ENCODE measurements at places on chromosomes 4 and X. TPM values are rescaled to one million over a fixed set of nuclear protein-coding genes. Genes with fewer than 3 reads are reported as not detected.

IL13RA2 gene
- total RNA-seq = 65.4 TPM

TRIM2 gene
- 46.6 TPM for total RNA-seq

UGT2B11 gene
- total RNA-seq = not detected

SPANXC gene
- total RNA-seq = not detected

ZFP92 gene
- total RNA-seq = 2.0 TPM

CITED1 gene
- total RNA-seq = not detected

TEX13B gene
- not detected for total RNA-seq

MAGEA12 gene
- total RNA-seq = 0.96 TPM

PHEX gene
- total RNA-seq = 0.36 TPM

PCSK1N gene
- 16.5 TPM for total RNA-seq

GLRA2 gene
- not detected for total RNA-seq

C1QTNF7 gene
- total RNA-seq = not detected

RRH gene
- total RNA-seq = not detected

PABPC1L2A gene
- not detected for total RNA-seq

NPNT gene
- 0.29 TPM for total RNA-seq

S100G gene
- not detected for total RNA-seq
